Body of pancreas (tissue), 4 donors: ENCODE measurements at places on chromosomes 5 and 9. TPM values are rescaled to one million over a fixed set of nuclear protein-coding genes. Genes with fewer than 3 reads are reported as not detected.
A peak's percentile ranks its signal among the peaks of the same experiment; 100 is the strongest.

DNA sequence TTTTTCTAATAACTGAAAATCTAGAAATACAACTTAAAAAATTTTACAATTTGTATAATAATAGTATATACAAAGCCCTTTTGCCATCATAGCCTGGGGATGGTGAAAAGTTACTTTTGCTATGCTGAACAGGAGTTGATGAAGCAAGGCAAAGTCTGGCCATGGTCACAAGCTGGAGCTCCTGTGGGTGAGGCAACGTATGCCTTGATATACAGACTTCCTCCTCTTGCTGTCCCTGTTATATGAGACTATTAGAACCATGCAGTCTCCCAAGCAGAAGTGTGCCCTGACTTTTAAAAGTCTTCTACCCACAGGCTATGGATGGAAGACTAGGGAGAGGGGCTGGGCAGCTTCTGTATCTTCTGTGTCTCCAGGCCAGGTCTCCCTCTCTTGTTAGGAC, 15.7 kb downstream of the FAM151B start:
- no peaks in the 10 kb centered on the region for H3K36me3 ChIP-seq
- peak; percentile 15 for DNase-seq
- no peaks in the 10 kb centered on the region for H3K4me1 ChIP-seq

CWC27 gene
- 10.9 TPM for total RNA-seq

DNAJA1 gene
- 36.6 TPM for total RNA-seq

DNA sequence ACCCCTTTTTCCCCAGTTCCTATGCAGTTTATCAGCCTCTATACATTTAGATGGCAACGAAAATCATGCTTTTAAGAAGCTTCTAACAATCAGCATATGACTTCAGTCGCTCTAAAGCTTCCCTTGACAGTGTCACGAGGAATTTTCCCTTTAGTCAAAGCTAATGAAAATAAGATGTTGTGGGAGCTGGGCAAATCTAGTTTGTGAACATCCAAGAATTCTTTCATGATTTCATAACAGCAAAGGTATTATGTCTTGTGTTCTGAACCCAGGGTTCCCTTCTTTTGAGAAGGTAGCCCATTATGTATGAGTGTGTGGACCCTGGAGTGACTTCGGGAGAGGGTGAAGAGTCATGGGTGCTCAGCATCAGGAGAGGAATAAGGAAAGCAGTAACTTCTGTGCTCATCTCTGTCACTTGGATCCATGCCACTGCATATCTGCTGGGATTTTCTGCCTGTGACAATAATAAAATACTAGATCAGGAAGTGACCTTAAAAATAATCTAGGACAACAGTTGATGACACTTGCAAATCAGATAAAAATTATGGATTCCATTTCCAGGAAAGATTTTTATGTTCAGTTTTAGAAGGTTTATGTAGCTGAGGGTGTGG, 102.4 kb downstream of the PCSK1 start:
- no peaks in the 10 kb centered on the region for H3K36me3 ChIP-seq
- no peak for DNase-seq
- H3K27me3 ChIP-seq: no peaks in the 10 kb centered on the region
- H3K4me1 ChIP-seq: peaks cover 31% of the 10 kb centered on the region

DNA sequence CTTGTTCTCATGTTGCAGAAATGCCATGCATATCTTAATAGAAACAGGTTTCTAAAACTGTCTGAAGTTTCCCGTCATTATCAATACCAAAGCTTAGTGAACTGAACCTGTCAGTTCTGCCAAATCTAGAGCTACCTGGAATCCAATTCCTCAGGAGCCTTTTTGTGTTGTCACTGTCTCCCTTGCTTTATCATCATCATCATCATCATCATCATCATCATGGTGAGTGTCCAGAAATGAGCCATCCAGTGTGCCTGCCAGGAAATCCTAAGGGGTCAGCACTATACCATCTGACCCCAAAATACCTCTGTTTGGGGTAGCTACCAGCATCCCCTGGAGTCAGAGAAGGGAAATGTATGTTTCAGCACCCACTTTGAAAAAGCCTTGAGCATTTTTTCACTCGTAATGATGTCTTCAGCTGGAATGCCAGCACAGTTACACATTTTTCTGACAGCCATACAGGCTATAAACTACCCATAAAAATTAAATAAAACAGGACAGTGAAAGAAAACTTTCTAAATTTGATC, 150.3 kb downstream of the NR2F1-AS1 start:
- no peak for DNase-seq
- H3K4me3 ChIP-seq: no peak overlapping the region
- no peaks in the 10 kb centered on the region for H3K36me3 ChIP-seq
